ENCODE measurements at places on chromosomes 1 and 21.

- no peak for DNase-seq
These were observed 24.2 kb upstream of the CXADR start for GRCh38 chr21:17488620-17489019.

- peak; percentile 48 for DNase-seq
These were observed 375.7 kb upstream of the DAB1 start for GRCh38 chr1:57799490-57800115.

- peak; percentile 36 for DNase-seq
These were observed 14.4 kb downstream of the SMYD3 start for GRCh38 chr1:246492611-246493245.

DNA sequence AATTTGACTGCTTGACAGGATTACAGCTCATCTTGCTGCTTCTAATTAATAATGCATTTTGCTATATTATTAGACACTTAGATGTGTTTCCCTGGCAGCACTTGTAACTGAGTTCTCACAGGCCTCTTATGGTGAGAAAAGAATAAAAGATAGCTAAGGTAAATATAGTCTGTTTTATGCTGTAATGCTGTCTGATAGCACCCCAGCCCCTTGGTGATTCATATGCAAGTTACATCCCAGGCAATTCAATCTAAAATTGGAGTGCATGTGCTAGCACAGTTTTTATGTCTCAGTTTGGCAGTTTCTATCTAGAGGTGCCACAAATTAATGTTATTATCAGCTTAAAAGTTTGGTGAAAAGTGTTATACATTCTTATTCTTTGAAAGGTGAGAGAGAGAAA is 42.2 kb downstream of the RGS13 start:
- DNase-seq, result no peak

GRCh38 chr1:82065916-82066315 is 265.2 kb downstream of the ADGRL2 start:
- no peak for DNase-seq

DNA sequence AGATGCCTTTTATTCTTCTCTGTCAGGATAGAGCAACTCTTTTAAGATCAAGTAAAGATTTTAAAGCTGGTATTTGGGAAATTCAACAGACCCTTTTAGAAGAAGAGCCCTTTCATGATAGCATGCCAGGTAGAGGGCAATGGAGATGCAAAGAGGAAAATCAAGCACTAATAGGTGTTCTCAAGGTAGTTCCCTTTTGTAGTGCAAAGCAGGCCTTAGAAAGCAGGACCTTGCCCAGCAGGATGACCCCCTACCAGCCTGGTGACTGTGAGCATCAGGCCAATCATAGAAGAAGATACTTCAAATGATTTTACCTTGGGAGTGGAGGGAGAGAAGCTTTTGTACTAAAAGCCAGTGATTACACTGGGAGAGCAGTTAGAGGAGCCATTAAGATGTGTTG is 381.4 kb upstream of the ZRANB2 start:
- DNase-seq, result no peak

GRCh38 chr21:41865002-41865777 is 14.0 kb downstream of the PRDM15 start:
- no peak for DNase-seq

GRCh38 chr21:45533361-45533845 is 8.8 kb downstream of the SLC19A1 start:
- no peak for DNase-seq

DNA sequence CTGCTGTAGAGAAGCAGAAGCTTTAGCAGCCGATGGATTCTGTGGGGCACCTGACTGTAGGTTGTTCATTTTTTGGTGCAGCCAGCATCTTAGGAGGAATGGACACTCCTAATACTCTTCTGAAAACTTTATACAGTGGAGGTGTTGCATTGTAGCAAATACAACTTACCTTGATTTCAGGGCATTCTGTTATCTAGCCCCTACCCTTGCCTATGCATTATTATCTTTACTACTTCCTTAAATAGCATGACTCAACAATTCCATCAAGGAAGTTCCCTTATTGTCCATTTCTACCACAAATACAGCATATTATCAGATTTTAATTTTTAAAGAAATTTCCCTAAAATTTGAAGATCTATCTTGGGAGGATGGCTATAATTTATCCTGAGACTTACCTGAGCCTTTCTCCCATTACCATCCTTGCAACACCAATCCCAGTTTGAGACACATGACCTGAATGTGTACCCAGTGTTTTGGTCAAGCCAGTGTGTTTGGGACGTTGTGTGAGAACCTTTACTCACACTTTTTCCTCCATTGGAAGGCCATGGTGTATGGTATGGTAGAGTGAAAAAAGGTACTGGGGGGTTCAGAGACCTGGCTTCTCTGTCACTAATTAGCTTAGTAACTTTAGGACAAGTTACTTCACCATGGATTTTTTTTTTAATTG is 9.2 kb downstream of the POU2F1 start:
- no peak for DNase-seq

DNA sequence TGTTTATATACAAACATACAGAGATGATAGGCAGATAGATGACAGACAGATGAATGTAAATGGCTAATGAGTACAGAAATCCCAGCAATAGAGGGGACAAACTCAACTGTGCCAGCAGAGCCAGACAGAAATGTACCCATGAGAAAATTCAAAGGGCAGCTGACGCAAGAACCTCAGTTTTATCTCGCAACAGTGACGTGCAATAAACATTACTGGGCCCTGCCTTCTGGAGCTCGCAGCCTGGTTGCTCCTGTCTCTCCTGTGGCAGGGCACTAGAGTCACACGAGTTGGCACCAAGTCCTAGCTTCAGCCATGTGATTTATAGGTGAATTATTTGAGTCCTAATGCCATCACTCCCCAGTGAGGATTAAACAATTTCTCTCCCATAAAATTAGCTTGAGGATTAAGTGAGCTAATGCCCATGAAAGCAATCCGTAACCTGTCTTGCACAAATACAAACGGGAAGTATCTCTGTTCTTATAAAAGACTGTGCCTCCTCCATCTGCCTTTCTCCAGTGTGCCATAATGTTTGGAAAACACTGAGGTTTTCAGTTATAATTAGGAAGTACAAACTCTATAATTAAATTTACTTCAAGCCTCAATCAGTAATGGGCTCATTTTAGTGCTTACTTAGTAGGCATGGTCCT is 50.7 kb downstream of the VAV3 start:
- DNase-seq, result no peak

GRCh38 chr1:181479137-181479745 is 4.1 kb upstream of the CACNA1E start:
- peak; percentile 75 for DNase-seq

Data from NCI-H1105 treated with DMSO at 0.1 percent for 48 hours (cell line).